Kidney (tissue), 22 donors: ENCODE measurements at places on chromosomes 6 and 20. TPM values are rescaled to one million over a fixed set of nuclear protein-coding genes. Genes with fewer than 3 reads are reported as not detected.

GRCh38 chr6:43773980-43774775 is 4.2 kb downstream of the VEGFA start:
- DNase-seq = no peak

- no peak for DNase-seq
Observed at GRCh38 chr6:160995271-160995670, 3.7 kb downstream of the MAP3K4 start.

- DNase-seq = no peak
Observed at GRCh38 chr20:17972121-17972520, 3.3 kb downstream of the MGME1 start.

- DNase-seq = no peak
Observed at GRCh38 chr6:148657048-148657447, 89.8 kb upstream of the UST start.

DNA sequence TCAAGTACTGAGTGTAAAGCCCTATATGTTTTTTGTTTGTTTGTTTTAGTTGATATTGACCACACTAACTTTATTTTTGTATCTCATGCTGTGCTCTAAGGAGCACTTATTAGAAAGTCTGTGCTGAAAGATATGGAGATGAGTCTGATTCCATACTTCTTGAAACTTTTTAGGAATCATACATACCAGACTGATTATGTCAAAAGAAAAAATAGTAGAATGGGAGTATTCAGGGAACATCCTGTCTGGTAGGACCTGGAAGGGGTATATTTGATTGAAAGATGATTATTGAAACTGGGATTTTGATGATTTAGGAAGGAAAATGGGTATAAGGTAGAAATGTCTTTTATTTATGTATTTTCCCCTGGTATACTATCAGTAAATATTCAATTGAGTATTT is 111.4 kb downstream of the QKI start:
- DNase-seq = no peak

- no peak for DNase-seq
Observed at GRCh38 chr20:14319704-14320103, 17.7 kb downstream of the FLRT3 start.

- no peak for DNase-seq
Observed at GRCh38 chr6:107642095-107642860, 152.4 kb downstream of the SOBP start.

DNA sequence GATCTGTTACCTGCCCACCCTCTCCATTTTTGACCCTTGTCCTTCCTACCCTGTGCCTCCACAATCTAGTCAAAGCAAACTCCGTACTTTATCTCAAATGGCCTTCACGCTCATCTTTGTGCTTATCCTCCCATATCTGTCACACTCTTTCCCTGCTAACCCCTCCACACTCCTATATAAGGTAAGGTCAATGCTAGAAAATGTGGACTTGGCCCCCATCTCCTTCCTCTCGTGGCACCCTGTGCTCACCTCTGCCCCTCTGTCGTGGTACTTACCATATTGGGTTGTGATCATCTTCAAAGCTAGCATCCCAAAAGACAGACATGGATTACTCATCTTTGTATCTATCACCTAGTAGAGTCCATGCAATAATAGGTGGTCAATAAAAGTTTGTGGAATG is 127.6 kb upstream of the FOXQ1 start:
- DNase-seq = no peak

- DNase-seq = no peak
Observed at GRCh38 chr6:41726876-41727275, 8.5 kb downstream of the TFEB start.

DNA sequence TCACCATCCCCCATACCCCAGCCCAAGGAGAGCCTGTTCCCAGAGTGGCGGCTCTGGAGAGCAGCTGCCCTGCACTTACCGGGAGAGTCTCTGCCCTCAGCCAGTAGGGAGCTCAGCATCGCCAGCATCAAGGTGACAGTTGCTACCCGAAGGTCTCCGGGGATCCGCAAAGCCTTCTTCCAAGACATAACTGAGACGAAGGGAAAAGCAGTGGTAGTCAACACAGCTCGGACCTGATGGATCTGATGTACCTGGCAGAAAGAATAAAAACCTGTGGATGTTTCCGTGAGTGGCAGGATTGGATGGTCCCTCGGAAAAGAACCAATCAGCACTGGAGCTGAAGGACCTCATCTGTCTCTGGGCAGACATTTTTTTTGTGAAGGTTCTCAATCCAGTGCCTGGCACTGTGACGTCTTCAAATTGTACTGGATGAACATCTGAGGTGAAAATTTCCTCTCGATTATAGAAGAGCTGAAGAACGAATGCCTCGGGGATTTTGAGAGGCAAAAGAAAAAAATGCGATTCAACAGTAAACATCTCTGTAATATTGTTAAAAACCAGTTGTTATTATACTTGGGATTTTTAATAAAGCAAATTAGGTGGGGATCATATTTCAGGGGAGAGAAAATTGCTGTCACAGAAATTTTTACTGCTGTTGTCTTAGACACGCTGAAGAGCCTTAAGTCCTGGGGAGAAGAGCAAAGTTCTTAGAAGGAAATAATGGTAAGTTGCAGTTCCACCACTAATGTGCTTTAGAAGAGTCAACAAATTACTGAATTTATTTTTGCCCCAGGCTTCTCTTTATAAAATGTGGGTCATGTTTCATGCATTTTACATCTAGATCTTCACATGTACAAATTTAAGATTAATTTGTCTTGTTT is at the start of gene HLA-DQB1:
Gene HLA-DQB1 (minus strand): TSS at position 238 of the 881 bp plus-strand sequence. CDS start 50 bp downstream, at position 188.
- DNase-seq = peak; percentile 22

DNA sequence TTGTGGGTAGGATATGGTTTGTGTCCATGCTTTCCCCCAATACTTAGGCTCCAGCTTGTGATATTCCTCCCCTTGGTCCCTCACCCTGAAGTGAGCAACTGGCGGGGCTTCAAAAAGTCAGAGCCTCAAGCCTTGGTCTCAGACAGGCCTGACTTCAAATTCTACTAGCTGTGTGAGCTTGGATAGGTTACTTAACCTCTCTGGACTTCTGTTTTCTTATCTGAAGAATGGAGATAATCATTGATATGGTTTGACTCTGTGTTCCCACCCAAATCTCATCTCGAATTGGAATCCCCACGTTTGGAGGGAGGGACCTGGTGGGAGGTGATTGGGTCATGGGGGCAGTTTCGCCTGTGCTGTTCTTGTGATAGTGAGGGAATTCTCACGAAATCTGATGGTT is 94.9 kb upstream of the CD83 start:
- no peak for DNase-seq

GRCh38 chr20:11918391-11918845 is 725 bp downstream of the BTBD3 start:
- DNase-seq = no peak

TOX2 gene
- 4.7 TPM for polyA plus RNA-seq

SOX4 gene
- polyA plus RNA-seq = 5.5 TPM

CDSN gene
- not detected for polyA plus RNA-seq

POPDC3 gene
- not detected for polyA plus RNA-seq
